ENCODE measurements at places on chromosomes 2 and 18. TPM values are rescaled to one million over a fixed set of nuclear protein-coding genes. Genes with fewer than 3 reads are reported as not detected.
A peak's percentile ranks its signal among the peaks of the same experiment; 100 is the strongest.

- no peaks in the 10 kb centered on the region for H3K36me3 ChIP-seq
- peaks cover 10% of the 10 kb centered on the region for H3K4me1 ChIP-seq
- peak; percentile 82 for DNase-seq
- H3K27ac ChIP-seq, result peak overlapping the region; percentile 80
- H3K27me3 ChIP-seq, result peaks cover 11% of the 10 kb centered on the region
Observed at GRCh38 chr18:32770666-32771168, 2.1 kb downstream of the KLHL14 start.

GRCh38 chr2:122028371-122029100 is 273.1 kb downstream of the TSN start:
- no peak for DNase-seq
- H3K4me1 ChIP-seq, result peaks cover 6% of the 10 kb centered on the region
- H3K36me3 ChIP-seq, result no peaks in the 10 kb centered on the region
- no peaks in the 10 kb centered on the region for H3K27me3 ChIP-seq
- no peak overlapping the region for H3K4me3 ChIP-seq
- no peak overlapping the region for H3K27ac ChIP-seq

The BOK gene
- 3.0 TPM for polyA plus RNA-seq

DNA sequence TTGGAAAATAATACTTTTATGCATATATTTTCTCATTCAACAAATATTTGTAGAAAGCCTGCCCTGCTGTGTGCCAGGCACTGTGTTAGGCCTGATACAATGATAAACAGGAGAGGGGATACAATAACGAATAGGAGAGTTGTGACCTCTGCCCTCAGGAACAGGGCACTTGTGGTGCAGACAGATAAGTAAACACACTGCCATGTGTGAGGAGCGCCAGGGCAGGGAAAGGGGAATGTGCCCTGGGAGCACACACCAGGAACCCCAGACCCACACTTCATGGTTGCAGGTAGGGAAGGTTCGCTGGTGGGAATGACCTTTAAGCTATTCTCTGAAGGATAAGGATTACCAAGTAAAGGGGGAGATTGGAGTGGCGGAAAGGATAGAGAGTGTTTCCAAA is 42.2 kb upstream of the DSC1 start:
- DNase-seq, result no peak
- no peak overlapping the region for H3K27ac ChIP-seq
- peaks cover 23% of the 10 kb centered on the region for H3K4me1 ChIP-seq
- no peaks in the 10 kb centered on the region for H3K36me3 ChIP-seq
- H3K27me3 ChIP-seq, result no peaks in the 10 kb centered on the region

The NR4A2 gene
- polyA plus RNA-seq, result 0.64 TPM

- no peaks in the 10 kb centered on the region for H3K27me3 ChIP-seq
- peaks cover 6% of the 10 kb centered on the region for H3K4me1 ChIP-seq
- no peak for DNase-seq
- no peaks in the 10 kb centered on the region for H3K36me3 ChIP-seq
- peak overlapping the region; percentile 40 for H3K27ac ChIP-seq
Observed at GRCh38 chr2:136233298-136233697, 115.3 kb upstream of the CXCR4 start.

The C2orf66 gene
- not detected for polyA plus RNA-seq

GRCh38 chr2:134836986-134837385 is 1.4 kb upstream of the ACMSD start:
- H3K27me3 ChIP-seq, result no peaks in the 10 kb centered on the region
- no peak overlapping the region for H3K27ac ChIP-seq
- no peaks in the 10 kb centered on the region for H3K36me3 ChIP-seq
- DNase-seq, result no peak
